ENCODE measurements at places on chromosomes 3 and 15. TPM values are rescaled to one million over a fixed set of nuclear protein-coding genes. Genes with fewer than 3 reads are reported as not detected.

GRCh38 chr3:21390136-21390535, 360.9 kb downstream of the ZNF385D start:
- H3K4me3 ChIP-seq, result no peak overlapping the region
- no peaks in the 10 kb centered on the region for H3K27me3 ChIP-seq
- no peaks in the 10 kb centered on the region for H3K4me1 ChIP-seq
- H3K36me3 ChIP-seq, result no peaks in the 10 kb centered on the region
- no peak for DNase-seq

GRCh38 chr15:78932258-78932808, 12.5 kb downstream of the CTSH start:
- no peak overlapping the region for H3K4me3 ChIP-seq
- H3K27ac ChIP-seq, result no peak overlapping the region
- DNase-seq, result no peak

DNA sequence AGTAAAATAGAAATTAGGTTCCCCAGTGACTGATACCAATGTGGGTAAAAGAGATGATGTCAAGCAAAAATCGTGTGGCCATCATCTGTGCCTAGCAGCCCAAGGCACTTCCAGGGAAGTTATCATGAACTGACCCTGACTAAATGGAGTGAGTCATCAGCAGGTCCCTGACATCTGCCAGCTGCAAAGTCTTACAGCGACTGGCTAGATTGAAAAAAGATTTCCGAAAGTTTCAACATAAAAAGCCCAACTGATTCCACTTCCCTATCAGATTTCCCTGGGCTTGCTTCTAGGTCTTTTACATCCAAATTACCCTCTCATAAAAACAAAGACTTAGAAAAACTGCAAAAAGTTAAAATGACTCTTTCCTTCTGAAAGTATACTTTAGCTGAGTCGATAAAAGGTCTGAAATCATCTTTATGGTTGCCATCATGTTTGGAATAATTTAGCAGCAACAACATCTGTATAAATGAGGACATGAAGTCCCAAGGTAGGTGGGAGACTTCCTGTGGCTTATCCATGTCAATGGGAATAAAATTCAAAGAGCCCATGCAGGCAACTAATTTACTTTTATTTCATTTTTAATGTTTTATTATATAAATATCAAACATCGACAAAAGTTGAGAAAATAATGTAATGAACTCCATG, 342.8 kb downstream of the ERC2 start:
- H3K27ac ChIP-seq, result peak overlapping the region; percentile 63
- H3K4me1 ChIP-seq, result peaks cover 7% of the 10 kb centered on the region
- H3K4me3 ChIP-seq, result peak overlapping the region; percentile 19
- no peaks in the 10 kb centered on the region for H3K27me3 ChIP-seq
- DNase-seq, result peak; percentile 62

GRCh38 chr3:139346771-139347170, 3.0 kb downstream of the MRPS22 start:
- H3K27ac ChIP-seq, result no peak overlapping the region
- peaks cover 40% of the 10 kb centered on the region for H3K36me3 ChIP-seq
- H3K4me3 ChIP-seq, result no peak overlapping the region

Gene CLDN16
- polyA plus RNA-seq, result 0.02 TPM

Gene SYNPR
- not detected for polyA plus RNA-seq

DNA sequence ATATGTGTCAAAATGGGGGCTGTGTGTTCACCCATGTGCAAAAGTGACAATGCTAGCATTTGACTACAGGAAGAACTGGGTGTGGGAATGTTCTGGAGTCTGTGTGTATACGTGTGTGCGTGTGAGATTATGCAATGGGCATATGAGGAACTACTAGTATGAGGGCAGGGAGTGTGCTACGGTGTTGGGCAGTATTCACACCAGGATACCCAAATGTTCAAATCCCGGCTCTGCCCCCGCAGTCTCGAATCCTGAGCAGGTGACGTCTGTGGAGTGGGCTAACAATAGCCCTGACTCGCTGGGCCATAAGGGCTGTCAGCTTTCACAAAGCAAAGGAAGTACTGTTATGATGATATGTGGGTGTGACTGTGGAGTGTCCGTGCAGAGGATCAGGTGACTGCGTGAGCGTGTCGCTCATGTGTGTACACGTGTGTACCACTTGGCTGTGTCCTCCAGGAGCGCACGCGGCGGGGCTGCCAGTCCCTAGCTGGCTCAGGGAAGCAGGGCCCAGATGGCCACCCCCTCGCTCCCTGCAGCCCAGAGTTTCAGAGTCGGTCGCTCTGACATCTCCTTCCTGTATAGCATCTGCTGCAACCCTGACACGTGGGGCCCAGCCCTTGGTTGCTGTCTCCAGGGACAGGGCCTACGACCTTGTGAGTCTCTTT, 27.2 kb downstream of the IQSEC1 start:
- H3K4me3 ChIP-seq, result no peak overlapping the region
- peaks cover 68% of the 10 kb centered on the region for H3K4me1 ChIP-seq
- no peak for DNase-seq
- no peaks in the 10 kb centered on the region for H3K36me3 ChIP-seq
- no peaks in the 10 kb centered on the region for H3K27me3 ChIP-seq
- H3K27ac ChIP-seq, result no peak overlapping the region

Gene NANOGP8
- not detected for polyA plus RNA-seq
